ENCODE measurements at places on chromosomes 16 and 17.

GRCh38 chr17:63579633-63580032, 21.1 kb upstream of the TACO1 start:
- no peak for DNase-seq

GRCh38 chr17:75059369-75060345, 12.6 kb downstream of the KCTD2 start:
- no peak for DNase-seq

DNA sequence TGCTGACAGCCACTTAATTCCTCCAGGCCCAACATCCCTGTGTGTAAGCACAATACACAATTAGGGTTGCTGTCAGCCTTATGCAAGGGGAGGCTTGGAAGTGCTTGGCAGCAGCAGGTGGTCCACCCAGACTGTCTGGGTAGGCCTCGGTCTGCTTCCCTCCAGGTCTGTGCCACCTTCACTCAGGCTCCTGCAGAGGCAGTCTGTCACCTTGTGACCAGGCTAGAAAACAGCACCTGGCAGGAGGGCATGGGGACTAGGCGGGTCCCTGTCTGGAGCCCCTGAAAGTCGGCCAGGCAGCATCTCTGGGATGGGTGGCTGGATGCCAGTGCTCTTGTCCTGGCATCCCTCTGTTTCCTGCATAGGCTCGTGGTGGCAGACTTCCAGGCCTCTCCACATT, 578.1 kb downstream of the KCNJ18 start:
- DNase-seq = no peak

- no peak for DNase-seq
These were observed 49.5 kb downstream of the FTO start for GRCh38 chr16:53753431-53753830.

- DNase-seq = peak; percentile 27
These were observed 45.2 kb upstream of the STAC2 start for GRCh38 chr17:39270923-39271322.

GRCh38 chr17:400257-400656, 47.6 kb upstream of the RPH3AL start:
- DNase-seq = no peak

GRCh38 chr16:86396422-86396821, 113.9 kb upstream of the FOXF1 start:
- DNase-seq = no peak

GRCh38 chr17:63840591-63841349, 1.7 kb downstream of the SMARCD2 start:
- no peak for DNase-seq

GRCh38 chr17:45976755-45977505, 22.1 kb upstream of the STH start:
- DNase-seq = no peak

- no peak for DNase-seq
These were observed 65.2 kb upstream of the CIBAR2 start for GRCh38 chr16:85177448-85177846.

DNA sequence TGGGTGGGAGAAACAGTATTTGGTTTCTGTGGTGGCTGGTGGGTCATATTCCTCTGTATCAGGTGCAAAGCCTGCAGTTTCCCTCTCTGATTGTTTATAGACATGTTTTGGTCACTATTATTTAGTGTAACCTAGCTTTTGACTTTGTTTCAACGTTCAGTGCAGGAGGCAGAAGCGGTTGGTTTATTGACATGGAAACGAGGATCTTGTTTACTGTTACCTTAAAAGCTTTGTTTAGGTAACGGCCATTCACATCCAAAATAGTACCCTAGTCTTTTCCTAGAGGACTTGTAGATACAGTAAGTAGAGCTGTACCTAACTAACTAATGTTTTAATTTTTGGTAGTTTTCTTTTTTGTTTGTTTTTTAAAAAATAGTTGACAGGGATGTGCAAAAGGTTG, 3.5 kb downstream of the MSI2 start:
- no peak for DNase-seq

DNA sequence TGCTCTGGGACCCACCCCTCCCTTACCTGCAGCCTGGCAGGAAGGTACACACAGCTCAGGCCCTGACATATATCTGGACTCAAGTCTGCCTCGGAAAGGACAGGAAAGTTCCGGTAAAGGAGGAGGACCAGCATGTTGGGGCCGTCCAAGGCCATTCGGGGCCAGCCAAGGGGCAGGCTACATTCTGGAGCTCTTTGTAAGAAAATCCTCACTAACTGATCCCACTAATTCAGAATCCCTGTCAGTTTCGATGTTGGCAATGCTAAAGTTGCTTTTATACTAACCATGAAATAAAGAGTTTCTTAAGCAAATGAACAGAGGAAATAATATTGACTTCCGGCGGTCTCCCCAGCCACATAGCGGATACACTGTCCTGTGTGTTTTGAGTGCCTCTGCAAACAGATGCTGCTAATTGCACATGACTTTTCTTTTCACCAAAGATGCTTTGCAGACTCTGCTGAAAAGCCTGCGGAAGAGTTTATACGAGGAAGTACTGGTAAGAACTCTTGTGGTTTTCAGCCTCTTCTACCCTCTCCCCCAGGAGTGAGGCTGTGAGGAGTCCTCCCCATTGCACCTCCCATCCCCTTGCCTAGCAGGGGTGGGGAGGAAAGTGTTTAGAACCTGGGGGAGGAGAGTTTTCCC, 54.8 kb downstream of the PLXDC1 start:
- peak; percentile 18 for DNase-seq

GRCh38 chr17:39581071-39581758, 26.5 kb downstream of the NEUROD2 start:
- DNase-seq = no peak

DNA sequence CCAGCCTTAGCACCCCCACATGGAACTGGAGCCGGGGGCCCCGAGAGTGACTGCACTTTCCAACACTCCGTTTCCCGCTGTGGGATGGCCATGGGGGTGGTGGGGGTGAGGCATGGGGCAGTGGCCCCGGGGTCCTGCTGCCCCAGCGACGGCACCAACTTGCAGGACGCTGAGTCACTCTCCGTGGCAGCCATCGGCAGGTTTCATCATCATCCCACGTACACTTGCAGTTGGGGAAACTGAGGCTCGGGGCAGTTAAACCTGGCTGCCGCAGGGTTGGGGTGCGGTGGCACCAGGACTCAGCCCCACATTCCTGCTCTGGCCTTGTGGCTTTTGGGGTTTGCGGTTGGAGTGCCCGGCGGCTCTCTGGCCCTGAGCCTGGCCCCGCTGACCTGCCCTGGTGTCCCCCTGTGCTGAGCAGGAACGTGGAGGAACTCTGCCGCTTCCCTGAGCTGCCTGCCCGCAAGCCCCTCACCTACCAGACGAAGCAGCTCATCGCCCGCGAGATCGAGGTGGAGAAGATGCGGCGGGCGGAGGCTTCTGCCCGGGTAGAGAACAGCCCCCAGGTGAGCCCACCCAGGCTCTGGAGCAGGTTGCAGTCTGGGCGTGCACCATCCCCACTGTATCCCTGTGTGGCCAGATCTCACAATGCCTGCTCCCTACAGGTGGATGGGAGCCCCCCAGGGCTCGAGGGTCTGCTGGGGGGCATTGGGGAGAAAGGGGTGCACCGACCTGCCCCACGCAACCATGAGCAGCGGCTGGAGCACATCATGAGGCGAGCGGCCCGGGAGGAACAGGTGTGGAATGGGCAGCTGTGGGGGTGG, 4.0 kb downstream of the GNG13 start:
- no peak for DNase-seq

DNA sequence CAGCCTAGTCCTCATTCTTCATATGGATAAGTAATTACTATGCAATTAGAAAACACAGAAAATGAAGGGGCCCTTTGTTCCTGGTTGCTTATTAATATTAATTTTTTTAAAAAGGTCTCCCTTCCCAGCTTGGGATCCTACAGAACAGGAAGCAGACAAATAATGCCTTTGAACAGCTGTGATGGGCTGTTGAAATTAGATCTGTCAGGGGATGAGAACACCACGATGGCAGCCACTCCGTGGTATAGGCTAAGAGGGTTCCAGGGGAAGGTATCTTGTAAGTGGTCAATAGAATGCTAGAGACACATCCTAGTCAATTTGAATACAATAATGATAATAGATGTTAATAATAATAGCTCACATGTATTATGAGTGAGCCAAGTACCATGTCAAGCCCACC, 83.1 kb downstream of the CCDC182 start:
- no peak for DNase-seq

DNA sequence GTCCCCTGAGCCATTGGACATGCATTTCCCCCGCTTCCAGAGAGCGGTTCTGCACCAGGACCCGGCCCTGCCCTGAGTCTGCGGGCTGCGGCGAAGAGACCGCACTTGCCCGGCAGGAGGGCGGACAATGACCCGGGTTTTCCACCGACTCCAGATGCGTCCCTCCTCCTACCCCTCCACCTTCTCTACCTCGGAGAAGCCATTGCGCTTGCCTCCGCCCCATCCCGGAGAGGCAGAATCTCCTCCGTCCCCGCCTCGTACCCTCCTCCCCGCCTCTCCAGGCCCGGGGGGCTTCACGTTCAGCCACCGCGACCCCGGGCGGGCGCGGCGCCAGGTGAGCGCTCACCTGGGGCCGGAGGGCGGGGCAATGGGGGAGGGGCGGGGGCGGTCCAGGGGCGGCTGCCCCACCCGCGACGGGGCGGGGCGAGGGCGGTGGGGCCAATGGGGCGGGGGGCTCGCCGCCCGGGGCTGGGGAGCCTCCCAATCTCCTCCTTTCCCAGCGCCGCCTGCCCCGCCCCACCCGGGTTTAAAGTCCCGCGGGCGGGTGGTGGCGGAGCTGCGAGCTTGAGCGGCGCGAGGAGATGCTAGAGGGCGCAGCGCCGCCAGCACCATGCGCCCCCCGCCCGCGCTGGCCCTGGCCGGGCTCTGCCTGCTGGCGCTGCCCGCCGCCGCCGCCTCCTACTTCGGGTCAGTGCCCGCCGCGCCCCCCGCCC, at the start of gene WNT9B:
Gene WNT9B (plus strand): TSS at position 555 of the 713 bp plus-strand sequence. CDS start 56 bp downstream, at position 611.
- no peak for DNase-seq

DNA sequence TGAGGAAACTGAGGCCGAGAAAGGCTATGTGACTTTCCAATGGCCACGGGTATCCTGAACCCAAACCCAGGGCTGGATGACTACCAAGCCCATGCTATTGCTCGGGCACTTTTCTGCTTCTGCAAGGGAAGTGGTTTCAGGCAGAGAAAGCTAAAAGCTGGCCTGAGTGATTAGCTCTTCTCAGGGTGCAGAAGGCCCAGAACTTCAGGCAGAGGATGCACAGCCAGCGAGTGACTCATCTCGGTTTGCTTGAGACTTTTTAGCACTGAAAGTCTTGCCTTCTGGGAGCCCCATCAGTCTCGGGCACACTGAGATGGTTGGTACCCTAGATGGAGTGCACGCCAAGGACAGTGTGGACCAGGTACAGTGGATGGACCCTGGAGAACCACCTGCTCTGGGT, 129.5 kb upstream of the SDK2 start:
- DNase-seq = no peak

DNA sequence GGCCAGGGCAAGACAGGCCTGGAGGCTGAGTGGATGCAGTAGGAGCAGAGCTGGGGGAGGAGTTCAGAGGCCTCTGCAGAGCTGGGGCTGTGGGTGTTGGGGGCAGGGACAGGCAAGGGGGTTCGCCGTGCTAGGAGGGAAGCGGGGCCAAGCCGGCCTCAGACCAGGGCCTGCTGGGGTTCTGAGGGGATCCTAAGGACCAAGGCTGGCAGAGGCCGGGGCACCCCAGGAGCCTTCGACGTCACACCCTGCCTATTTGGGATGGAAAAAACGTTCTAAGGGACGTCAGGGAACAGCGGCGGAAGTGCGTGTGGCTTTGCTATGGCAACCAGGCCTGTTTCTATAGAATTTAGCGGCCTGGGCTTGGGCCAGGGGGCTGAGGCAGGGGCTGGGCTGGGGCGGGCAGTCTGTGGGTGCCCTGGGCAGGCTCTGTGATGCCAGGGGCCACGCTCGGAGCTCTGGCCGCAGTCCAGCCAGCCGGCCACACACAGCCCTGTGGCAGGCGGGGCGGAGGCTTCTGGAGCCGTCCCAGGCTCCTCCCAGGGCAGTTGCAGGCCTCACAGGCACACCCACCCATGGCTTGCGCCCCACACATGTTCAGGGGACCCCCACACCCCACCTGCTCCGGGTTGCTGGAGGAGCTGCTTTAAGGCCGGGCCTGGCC, 3.7 kb downstream of the TRAF7 start:
- no peak for DNase-seq

- DNase-seq = no peak
These were observed 3.6 kb downstream of the PNMT start for GRCh38 chr17:39671651-39672521.

GRCh38 chr16:23398987-23399805, 53.8 kb downstream of the COG7 start:
- DNase-seq = no peak

DNA sequence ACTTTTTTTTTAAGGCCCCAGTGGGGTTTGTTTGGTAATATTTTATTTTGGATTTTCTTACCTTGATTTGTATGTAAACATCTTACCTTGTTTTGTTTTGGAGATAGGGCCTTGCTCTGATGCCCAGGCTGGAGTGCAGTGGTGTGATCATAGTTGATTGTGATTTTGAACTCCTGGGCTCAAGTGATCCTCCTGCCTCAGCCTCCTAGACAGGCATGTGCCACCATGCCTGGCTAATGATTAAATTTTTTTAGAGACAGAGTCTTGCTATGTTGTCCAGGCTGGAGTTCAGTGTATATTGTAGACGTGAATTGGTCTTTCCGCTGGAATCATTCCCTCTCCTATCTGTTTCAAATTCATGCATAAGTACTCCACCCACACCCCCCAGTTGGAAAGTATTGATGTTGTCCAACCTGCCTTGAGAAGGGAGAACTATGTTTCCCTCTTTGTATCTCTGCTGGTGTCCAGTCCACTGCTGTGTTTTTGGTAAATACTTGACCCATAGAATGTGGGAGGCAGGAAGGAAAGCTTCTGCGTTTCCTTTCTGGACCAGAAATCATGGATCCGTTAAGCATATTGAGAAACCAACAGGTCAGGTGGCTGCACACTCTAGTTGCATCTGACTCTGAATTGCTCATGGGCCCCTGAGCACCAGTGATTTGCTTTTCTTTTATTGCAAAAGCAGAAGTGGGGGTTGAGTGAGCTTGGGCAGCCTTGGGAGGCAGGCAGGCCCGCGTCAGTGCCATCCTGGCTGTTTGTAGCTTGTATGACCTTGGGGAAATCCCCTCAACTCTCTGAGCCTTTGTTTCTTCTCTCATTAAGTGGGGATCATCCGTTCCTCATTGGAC, 25.0 kb downstream of the RMI2 start:
- peak; percentile 73 for DNase-seq

GRCh38 chr17:4720787-4721186, 10.4 kb downstream of the ARRB2 start:
- DNase-seq = no peak

GRCh38 chr17:42120161-42120769, 902 bp downstream of the KAT2A start:
- no peak for DNase-seq

DNA sequence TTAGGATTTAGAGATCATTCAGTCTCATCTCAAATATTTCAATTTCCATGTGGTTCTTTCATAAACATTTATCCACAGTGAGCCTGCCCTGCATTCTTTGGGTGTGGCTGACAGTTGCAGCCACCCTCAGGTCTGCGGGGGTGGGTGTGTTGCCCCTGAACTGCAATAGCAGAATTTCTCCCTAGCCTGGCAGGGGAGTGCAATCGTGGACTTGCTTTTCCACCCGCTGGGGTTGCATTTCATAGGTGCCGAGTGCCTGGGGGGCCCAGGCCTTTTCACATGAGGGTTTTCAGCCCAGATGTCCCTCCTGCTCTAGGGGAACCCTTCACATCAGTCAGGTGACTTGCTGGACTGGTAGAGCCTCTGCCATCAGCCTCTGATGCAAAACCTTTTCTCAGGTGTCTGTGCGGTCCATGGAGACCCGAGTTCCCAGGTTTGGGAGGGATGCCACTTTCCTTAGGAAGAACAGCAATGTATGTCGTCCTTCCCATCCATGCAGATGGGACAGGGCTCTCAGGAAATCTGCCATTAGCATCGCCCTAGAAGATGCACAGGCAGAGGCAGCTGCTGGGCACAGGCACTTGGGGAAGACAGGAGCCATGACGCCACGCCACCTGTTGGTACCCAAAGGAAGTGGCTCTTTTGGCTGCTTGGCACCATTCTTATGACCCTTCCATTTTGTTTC, 2.4 kb upstream of the USP36 start:
- DNase-seq = peak; percentile 59
